T-helper 9 cell (primary cell): ENCODE measurements at places on chromosomes 12 and 14.

DNA sequence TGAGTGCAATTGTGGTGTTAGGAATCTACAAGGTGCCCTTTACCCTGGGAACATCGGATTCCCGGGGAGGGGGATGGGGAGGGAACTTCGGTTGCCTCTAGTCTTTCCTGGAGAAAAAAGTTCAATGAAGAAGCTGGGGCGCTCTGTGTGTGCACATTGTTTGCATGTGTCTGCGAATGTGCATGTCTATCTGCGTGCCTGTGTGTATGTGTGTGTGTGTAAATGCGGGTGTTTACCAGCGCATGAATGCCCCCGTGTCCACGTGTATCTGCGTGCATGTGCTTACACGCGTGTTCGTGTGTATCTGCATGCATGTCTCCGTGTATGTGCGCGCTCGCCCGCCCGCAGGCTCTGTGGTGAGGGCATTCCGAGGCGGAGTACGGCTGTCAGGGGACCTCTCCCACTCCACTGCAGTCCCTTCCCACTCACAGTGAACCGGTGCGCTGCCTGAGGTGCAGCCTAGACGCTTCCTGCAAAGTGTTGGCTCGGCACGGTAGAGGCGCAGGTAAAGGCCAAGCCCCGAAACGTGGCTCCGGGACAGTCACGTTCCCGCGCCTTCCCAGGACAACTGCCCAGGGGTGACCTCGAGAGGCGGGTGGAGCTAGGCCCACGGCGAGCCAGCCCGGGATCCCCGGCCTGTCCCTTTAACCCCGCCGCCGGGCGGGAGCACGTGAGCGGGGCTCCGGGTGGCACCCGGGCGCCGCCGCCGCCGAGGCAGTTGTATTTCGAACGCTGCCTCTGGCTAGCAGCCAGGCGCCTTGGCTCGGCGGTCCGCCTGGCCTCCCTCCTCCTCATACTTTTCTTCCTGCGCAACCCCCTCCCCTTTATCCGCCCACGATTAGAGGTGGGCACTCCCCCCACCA, 539 bp upstream of the HMGA2 start:
- no peak for DNase-seq

DNA sequence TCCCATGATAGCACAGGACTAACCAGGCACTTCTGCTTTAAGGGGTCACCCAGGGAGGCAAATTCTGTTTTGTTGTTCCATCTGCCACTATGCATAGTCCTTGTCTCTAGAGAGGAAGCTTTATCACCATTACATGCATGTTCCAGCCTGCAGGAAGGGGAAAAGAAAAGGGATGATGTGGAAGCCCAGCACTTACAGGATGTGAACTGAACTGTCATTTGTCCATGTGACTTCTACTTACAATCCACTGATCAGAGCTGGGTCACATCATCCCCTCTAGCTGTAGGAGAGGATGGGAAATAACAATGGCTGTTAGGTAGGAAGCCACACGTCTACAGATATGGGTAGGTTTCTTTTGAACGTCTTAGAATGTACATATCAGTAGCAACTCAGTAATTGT, 203.1 kb downstream of the PTPRO start:
- DNase-seq, result no peak

DNA sequence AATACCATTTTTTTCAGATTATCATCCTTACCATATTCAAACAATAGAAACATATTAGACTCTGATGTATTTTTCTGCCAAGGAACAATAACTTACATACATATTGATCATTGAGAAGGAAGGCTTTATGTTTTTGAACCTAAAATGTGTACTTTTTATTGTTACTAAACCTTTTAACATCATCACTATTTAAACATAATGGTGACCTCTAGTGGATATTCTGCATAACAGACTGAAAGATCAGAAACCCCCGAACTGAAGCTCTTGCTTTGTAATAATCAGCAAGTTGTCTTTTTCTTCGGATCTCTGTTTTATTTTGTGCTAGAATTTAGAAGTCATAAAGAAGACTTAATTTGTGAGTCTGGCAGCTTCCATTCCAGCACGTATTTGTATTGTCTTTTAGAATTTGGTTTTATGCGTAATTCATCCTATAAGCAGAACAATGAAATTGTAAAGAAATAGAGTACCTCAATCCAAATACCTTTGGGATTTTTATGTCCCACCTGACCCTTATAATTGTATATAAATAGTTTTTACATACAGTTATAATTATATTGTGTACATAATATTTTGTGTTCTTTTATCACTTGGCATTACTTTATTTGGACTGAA, 125.9 kb upstream of the ATF1 start:
- DNase-seq, result no peak

GRCh38 chr12:7190268-7191055, 976 bp downstream of the PEX5 start:
- no peak for DNase-seq

DNA sequence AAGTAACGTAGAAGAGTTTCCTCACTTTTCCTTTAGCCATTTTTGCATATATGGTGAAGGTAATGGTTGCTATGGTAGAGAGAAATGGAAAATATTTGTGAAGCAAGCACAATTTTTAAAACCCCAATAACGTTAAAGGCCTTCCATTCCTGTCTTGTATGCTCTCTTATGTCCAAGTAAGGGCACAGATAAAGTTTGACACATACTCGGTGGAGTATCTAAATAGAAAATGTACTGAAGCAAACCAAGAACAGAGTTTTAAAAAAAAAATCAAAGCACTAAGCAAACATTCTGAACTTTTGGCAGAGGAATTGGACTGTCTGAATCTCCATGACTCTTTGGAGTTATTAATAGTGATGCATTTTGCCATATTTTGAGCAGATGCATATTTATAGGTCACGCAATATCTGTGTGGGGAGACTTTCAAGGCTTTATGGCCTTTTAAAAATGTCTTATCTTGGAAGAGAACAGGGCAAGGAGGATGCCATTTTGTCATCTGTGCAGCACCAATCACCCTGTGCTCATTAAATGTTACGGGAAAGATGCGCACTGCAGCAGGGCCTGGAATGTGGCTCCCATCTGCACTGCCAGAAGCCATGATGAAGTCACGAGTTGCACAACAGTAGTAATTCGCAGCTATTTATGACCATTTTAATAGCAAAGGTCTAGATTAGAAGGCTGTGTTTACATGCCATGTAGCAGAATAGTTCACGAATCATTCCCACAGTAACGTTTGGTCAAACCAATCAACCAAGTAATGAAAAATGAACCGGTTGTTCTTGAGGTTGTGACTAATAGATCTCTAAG, 23.3 kb upstream of the AMIGO2 start:
- no peak for DNase-seq

GRCh38 chr14:50772412-50772811, 58.5 kb downstream of the NIN start:
- DNase-seq, result no peak

- no peak for DNase-seq
Observed at GRCh38 chr12:67302162-67302561, 33.0 kb downstream of the CAND1 start.

DNA sequence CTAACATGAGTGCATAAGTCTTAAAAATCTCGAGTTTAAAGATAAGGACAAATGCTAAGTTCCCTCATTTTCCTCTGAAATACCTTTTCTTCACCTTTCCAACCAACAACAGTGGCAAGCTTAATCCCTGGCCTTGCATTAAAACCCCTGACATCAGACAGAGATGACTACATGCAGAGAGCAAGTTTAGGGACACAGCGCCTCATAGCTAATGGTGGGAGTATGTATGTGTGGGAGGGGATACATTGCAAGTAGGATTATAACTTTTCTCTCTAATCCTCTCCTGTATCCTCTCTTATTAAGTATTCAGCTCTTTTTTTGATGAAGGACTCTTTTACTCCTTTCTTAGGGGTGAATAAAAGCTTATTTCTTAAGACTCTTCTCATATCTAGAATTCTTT, 547.1 kb downstream of the CCER1 start:
- DNase-seq, result no peak

DNA sequence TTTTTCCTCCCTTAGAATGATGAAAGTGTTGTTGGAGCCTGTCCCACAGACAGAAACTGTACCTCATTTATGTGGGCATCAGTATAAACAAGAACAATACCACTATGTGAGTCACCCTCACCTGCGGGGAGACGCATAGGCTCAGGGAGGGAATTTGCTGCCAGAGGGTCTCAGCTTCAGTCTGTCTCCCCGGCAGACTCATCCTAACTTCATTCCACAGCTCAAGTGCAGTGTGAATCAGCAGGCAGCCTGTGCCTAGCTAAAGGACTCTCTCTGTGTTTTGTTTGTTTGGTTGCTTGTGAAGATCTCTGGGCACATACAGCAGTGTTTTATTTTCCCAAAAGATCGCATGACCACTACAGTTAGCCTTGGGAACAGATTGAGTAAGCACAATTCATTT, 98.9 kb downstream of the PRKCH start:
- no peak for DNase-seq

DNA sequence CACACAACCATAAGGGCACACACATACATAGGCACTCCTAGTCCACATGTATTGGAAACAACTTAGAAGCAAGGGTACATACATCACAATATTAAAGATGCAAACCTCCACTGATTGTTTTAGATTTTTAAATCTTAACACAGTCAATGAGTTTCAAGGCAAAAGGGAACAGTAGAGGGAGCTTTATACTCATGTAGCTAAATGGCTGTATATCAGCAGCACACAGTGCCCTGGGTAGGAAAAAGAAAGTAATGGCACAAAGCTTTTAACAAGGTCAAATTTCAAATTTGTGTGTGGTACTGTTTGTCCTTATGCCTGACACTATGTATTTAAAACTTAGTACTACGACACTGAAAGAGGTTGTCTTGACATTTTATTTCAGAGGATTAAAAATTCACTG, 262.0 kb downstream of the MED13L start:
- DNase-seq, result no peak
